ENCODE measurements at places on chromosomes 2 and 18.

DNA sequence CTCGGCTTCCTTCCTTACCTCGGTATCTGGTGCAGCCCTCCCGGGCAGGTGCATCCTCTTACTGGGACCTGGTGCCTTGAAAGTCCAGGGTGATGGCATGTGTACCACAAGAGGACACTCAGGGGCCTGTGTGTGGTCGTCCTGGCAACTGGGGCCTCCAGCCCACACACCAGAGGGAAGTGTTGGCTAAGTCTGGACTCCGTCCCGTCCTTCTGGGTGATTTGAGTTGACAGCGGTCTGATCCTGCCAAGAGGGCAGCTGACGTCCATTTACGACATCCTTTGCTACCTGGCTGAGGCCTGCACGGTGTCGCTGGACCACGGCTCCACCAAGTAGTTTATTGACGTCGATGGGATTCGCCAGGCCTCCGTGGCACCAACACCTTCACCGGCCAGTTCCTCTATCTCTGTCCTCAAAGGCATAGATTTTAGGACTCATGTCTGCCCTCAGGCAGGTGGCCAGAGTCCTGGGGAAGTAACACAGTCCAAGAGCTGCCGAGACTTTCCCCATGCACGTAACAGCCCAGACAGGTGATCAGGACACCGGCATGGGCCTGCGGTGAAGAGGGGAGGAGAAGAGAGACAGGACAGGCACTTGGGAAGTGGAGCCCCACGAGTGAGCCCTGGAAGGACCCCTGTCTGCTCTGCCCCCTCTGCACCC, 186.0 kb upstream of the HDAC4 start:
- DNase-seq = no peak

- no peak for DNase-seq
Observed at GRCh38 chr18:49656073-49656692, 94.3 kb downstream of the LIPG start.

- DNase-seq = no peak
Observed at GRCh38 chr2:199830531-199830930, 20.5 kb downstream of the FTCDNL1 start.

DNA sequence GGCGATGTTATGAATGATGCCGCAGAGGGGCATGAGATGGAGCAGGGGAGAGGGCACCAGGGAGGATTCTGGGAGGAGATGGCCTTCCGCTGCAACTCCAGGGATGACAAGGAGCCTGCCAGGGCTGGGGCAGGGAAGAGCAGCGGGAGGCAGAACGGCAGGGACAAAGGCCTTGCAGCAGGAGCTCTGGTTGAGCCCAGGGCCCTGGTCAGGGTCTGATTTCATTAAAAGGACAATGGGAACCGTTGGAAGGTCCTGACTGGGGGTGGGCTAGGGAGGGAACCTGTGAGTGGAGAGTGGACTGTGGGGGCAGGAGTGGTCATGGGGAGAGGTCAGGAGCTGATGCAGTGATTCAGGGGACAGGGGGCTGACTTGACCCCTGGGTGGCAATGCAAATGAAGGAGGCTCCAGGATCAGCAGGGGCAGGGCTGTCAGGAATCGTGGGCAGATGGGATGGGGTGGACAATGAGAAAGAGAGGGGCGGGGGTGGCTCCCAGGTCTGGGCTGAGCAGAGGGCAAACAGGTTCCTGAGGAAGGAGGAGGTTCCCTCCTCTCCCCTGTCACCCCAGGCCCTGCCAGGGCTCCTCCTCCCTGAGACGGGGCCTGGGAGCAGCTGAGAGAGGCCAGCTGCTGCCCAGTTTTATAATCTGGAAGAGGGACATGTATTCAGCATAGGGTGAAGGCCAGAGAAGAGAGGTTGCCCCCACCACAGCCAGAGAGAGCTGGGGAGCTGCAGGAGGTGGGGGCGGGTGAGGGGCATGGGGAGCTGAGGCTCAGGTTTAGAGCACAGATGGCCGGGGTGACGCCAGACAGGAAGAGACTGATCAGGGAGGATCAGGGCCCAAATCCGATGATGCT, 7.3 kb upstream of the DUSP2 start:
- no peak for DNase-seq

- DNase-seq = no peak
Observed at GRCh38 chr2:237884681-237885080, 25.3 kb downstream of the RAMP1 start.

DNA sequence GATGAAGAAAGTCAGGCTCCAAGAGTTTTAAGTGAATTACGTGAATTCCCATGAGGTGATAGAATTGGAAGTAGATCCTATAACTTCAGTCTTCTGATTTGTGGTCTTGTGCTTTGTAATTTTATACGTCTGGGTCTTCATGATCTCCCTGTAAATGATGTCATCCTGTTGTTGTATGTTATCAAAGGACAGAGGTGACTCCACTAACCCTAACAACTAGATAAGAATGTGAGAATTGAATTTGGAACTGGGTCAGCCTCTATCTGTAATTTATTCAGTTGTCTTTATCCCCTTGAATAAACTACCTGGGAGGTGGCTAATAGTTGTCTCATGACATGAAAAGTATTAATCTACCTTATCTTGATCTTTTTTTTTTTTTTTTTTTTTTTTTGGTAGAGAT, 86.4 kb upstream of the B3GNT2 start:
- no peak for DNase-seq

DNA sequence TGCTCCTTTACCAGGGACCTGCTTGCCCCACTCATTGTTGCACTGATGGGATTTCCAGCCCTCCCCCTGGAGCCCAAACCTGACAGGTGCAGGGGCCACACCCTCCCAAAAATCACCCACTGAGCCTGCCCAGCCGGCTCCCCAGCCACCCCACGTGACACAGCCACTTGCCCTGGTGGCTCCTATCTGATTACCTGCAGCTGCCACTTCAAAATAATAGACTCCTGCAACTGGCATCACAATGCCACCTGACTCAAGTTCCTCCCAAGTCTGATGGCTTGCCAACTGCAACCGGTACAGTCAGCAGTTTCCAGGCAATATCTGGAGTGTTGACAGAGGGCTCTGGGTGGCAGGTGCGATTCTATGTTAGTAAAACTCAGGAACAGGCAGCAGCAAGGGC, 66.2 kb downstream of the CRACDL start:
- no peak for DNase-seq

- DNase-seq = no peak
Observed at GRCh38 chr2:102604769-102605168, 14.6 kb upstream of the SLC9A2 start.

DNA sequence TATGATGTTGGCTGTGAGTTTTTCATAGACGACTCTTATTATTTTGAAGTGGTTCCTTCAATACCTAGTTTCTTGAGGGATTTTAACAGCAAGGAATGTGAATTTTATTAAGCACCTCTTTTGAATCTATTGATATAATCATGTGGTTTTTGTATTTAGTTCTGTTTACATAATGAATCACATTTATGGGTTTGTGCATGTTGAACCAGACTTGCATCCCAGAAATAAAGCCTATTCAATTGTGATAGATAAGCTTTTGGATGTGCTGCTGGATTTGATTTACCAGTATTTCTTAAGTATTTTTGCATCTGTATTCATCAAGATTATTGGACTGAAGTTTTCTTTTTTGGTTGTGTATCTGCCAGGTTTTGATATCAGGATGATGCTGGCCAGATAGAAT, 131.6 kb upstream of the SCN7A start:
- no peak for DNase-seq

GRCh38 chr2:226158940-226159339, 640.7 kb downstream of the IRS1 start:
- DNase-seq = no peak

- no peak for DNase-seq
Observed at GRCh38 chr18:78975292-78975691, 4.3 kb upstream of the SALL3 start.

GRCh38 chr2:71907503-71907902, 240.2 kb downstream of the CYP26B1 start:
- no peak for DNase-seq

GRCh38 chr2:49028101-49028500, 126.2 kb downstream of the FSHR start:
- no peak for DNase-seq

DNA sequence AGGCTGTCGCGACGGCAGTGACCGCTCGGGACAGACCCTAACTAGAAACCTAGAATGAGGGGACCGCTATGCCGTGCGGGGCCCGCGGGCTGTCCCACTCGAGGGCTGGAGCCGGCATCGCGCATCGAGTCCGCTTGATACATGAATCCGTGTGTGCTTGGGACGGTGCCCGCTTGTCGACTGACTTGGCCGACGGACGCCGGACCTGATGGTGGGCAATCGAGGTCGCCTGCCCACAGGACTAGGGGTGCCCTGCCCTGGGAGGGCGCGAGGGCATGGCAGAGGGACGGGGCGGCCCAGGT, 749 bp upstream of the PTMA start:
- peak; percentile 82 for DNase-seq

DNA sequence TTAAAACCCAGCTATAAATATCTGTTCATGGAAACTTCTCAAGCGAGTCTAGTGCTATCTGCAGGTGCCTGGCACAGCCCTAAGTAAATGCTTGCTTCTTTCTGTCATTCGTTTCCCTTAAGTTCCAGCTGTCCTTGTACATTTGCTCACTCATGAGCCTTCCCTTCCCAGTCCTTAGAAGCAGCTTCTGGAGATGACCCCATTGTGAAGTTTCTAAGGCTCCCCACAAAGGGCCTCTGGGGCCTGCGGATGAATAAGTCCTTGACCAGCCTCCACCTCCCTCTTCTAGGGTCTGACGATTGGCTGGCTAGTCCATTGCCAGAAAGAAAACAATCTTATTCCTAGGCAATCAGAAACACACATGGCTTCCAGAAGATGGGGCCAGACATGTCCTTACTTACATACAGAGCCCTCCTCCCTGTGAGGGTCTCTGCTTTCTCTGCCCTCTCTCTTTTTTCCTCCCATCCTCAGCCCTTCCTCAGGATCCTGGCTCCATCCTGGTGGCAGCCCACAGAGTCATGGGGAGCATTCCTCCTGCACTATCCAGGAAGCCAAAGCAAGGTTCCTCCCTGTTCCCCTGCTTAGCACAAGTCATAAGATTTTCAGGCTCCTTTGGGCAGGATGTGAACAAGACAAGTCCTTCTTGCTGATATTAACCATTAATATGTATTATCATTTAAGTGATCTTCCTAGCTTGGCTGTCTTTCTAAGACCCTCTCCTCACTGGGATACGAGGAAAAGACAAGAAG, 87.3 kb downstream of the TNFRSF11A start:
- DNase-seq = no peak

DNA sequence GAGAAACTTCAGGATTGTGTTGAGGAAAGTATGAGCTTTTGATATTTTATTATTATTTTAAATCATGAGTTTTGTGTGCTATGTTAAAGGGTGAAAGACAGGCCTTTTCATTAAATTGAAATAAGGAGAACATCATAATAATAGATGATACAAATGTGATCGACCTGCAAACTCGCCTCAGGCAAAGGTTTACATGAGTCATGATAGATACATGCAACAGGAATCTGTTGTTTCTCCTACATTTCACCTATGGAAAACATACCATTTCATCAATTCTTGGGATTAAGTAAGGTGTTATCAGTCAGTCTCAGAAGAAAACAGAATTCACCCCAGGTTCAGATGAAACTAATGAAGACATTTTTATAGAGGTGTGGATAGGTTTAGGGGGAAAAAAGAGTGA, 1992.5 kb upstream of the PIK3C3 start:
- DNase-seq = no peak

GRCh38 chr2:47214990-47215389, 59.9 kb upstream of the STPG4 start:
- DNase-seq = no peak

GRCh38 chr2:96264086-96264485, 1.7 kb downstream of the TMEM127 start:
- DNase-seq = no peak

DNA sequence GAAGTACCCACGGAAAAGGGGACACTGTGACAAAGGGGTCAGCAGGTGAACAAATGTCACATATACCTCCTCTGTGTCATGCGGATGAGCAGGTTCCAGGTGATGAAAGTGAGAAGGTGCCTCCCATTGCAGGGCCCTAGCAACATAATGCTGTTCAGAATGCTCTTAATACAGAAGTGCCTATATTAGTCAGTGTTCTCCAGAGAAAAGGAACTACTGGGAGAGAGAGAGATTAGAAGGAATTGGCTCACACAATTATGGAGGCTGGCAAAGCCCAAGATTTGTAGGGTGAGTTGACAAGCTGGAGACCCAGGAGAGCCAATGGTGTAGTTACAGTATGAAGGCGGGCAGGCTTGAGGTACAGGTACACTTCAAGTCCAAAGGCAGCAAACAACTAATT, 98.1 kb upstream of the CDC42EP3 start:
- DNase-seq = no peak

GRCh38 chr18:67766930-67767329, 250.4 kb upstream of the DSEL start:
- DNase-seq = no peak

DNA sequence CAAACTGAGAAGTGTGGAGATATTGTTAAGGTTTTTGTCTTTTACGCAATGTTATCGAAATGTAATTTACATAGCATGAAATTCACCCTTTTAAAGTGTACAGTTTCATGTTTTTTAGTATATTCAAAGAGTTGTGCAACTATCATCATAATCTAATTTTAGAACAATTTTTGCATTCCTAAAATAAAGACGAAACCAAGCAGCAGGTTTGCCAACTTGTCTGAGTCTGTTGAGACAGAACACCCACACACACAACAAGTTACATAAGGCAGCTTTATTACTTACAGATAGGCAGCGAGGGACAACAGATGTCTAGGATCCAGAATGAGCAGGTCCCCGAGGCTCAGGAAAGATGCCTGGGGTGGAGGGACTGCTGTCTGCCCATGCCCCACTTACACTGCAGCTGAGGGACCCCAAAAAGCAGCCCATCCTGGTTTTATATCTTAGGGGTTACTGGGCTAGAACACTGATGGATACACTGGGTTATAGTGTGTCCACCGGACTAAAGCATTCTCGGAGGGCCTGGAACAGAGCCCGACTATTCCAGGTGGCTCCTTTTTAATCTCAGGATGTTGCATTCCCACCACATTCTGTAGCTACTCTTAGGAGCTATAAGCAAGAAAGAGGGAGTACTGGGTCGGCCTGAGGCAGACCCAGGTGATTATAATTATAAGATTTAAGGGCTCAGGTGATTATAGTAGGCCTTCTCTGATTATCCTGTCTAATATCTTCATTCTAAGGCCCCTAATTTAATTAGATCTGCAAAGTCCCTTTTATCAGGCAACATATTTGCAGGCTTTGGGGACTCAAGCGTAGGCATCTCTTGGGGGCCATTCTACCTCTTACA, 150.2 kb upstream of the DOK6 start:
- DNase-seq = no peak

DNA sequence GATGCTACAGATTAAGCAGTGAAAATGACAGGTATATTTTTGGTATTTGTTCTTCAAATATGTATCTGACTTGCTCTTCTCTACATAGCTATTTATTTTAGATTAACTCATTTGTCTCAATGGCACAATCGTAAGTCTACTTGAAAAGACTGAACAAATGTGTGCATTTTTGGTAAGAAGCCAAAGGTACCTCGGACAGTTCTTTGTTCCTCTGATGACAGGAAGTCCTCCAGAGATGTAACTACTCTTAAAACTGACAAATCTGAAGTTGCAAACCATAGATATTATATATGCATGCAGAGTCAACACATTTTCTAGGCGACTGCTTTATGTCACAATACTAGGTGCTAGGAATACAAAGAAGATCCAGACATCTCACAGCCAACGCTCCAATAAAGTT, 36.7 kb downstream of the NDUFAF7 start:
- DNase-seq = no peak

GRCh38 chr2:49831698-49832367, 677.5 kb upstream of the FSHR start:
- DNase-seq = no peak

- no peak for DNase-seq
Observed at GRCh38 chr2:207983641-207984042, 41.7 kb downstream of the PLEKHM3 start.

All from naive thymus-derived CD8-positive, alpha-beta T cell (primary cell).